ENCODE measurements at places on chromosomes 13 and 19.

DNA sequence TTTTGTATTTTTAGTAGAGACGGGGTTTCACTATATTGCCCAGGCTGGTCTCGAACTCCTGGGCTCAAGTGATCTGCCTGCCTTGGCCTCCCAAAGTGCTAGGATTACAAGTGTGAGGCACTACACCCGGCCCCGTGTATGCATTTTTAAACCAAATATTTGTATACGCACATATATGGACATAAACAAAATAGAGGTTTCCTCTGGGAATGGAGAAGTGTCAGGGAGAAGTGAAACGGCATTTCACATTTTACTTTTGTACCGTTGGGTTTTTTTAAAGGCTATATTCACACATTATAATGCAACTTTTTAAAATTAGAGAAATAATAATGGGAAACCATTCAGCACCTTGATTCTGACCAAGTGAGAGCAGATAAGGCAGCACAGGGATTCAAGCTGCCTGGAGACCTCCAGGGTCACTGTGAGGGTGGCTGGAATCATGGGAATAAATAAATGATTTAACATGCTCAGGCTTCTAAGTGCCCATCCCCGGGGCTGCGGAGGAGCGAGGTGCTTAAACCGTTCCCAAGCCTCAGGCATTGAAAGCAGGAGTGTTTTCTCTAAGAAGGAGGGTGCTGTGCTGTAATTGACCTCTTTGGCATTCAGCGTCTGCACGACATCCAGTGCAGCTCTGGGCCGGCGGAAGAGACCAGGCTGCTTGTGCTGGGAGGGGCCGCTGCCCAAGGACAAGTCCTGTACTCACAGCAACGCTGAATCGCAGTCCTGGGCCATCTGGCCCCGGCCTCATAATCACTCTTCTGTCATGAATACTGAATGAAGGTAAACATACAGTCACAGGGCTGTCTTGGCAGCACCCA lies 24.7 kb downstream of the GPR42 start:
- DNase-seq, result peak; percentile 85

DNA sequence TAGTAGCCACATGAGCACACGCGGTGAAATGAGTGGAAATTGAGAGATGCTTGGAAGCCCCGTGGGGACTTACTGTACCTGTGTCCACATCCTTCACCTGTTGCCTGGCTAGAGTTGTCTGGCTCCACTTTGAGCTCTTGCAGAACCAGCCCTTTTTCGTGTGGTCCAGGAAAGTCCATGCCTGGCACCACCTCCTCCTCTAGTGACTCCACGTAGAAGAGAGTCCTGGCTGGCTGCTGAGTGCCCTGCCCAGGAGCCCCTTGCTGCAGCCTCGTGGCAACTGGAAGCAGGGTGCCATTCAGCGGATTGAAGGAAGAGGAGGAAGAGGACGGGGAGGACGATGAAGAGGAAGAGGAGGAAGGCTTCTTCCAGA lies 515 bp upstream of the ATXN8OS start:
- DNase-seq, result no peak

DNA sequence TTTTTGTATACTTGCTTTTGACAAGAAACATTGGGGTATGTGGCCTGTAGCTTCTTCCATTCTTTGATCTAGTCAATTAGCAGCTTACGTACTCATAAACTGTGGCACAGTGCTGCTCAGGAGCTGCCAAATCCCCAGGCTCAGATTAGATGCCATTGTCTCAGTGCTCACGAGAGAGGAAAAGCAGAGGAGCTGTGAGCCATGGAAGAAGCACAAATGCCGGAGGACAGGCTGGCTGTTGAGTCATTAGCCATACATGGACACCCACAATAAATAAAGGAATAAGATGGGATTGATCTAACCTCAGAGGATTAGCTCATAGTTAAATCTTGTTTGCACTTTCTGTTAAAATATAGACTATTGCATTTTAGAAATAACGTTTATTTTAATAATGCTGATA lies 121.7 kb downstream of the POSTN start:
- no peak for DNase-seq

GRCh38 chr19:49718511-49718910 lies 27.6 kb downstream of the CPT1C start:
- no peak for DNase-seq

GRCh38 chr13:26300140-26300539 lies 46.2 kb downstream of the CDK8 start:
- no peak for DNase-seq

DNA sequence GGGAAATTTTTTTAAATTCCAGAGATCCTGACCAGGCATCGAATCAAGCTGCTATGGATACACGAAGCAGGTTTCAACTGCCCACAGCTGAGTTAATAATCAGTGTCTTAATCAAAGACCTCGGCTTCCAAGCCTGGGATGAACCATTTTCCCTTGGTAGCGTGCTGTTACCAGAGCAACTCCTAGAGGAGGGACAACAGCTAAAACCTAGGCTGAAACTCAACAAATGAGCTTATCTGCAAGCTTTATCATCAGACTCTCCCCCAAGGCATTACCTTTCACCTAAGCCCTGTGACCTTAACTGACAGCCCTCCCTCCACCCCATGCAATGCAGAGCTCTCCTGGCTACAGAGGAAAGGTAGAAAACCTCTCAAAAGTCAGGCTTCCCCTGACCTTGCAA lies 39.7 kb downstream of the RCBTB1 start:
- no peak for DNase-seq

GRCh38 chr19:38676023-38676877 lies 28.8 kb downstream of the ACTN4 start:
- no peak for DNase-seq

- DNase-seq, result no peak
These were observed 22.3 kb downstream of the FAM216B start for GRCh38 chr13:42803563-42804204.

DNA sequence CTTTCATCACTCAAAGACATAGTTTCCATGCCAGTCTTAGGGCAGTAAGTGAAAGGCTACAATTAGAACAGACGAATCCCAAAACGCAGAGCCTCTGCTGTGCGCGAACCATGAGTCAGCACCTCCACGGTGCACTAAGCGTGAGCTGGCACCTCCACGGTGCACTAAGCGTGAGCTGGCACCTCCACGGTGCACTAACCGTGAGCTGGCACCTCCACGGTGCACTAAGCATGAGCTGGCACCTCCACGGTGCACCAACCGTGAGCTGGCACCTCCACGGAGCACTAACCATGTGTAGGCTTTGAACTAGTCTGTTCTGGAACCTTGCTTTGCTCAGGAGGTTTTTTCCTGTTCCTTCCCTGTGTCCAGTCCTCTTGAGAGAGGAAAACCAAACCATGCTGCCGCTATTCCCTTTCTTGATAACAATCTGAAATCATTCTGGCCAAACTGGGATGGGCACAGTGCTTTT lies 120.6 kb downstream of the IRS2 start:
- no peak for DNase-seq

DNA sequence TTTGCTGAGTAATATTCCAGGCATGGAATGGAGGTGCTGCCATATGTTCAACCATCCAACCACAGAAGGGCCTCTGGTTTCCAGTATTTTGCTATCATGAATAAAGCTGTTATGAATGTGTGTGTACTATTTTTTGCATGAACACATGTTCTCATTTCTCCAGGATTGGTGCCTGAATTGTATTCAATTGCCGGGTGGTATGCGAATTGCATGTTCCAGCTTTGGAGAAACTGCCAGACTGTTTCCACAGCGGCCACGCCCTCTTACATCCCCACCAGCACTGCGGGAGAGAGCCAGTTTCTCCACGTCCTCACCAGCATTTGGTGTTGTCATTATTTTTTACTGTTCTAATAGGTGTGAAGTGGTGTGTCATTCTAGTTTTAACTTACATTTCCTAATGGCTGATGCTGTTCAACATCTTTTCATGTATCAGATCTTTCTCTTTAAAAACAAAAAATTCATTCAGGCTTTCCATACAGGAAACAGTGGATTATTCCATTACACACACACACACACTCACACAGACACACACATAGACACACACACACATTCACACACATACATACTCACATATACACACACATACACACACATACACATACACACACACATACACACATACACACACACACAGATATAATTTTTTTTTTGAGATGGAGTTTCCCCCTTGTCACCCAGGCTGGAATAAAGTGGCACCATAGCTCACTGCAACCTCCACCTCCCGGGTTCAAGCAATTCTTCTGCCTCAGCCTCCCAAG lies 154.1 kb downstream of the PTPRS start:
- DNase-seq, result no peak

DNA sequence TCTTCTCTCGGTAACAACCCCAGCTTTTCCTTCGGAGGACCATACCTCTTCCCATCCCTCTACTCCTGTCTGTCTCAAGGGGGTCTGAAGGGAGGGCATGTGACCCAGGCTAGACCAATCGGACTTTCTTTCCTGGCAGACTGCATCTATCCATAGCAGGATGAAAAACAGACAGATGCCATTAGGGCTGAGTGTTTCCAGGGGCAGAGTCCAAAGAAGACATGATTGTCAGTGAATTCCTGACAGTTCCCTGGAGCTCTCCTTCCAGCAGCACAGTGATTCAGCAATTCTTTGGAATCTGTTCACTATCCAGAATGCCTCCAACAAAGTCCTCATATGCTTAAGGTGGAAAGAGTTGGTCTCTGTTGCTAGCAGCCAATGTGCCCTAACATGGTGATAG lies 189.8 kb downstream of the KCTD12 start:
- no peak for DNase-seq

DNA sequence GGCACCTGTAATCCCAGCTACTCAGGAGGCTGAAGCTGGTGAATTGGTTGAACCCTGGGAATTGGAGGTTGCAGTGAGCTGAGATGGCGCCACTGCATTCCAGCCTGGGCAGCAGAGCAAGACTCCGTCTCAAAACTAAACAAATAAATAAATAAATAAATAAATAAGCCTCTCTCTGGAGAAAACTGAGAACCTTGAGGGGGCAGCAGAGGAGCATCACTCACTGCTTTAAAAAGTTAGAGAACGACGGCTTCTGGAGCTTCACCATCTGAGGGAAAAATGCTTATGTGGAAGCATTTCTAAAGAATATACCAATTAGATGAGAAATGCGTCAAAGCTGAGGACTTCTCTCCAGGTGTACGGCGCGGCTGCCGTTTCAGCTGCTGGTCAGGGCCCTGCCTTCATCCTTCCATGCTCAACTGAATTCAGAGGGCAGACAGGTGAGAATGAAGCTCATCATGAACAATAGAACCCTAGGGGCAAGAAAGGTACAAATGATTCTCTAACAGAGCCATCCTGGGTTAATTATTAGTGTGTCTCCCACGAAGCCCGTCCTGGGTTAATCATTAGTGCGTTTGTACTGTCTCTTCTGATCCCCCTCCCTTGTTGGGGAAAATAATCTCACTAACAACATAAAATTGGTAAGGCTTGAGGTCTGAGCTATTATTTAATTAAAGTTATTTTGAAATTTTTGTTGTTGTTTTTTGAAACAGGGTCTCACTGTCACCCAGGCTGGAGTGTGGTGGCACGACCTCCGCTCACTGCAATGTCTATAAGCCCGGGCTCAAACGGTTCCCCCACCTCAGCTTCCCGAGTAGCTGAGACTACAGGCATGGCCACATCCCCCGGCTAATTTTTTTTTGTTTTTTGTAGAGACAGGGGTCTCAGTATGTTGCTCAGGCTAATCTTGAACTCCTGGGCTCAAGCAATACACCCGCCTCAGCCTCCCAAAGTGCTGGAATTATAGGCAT lies 80.1 kb downstream of the IPO5 start:
- peak; percentile 25 for DNase-seq

DNA sequence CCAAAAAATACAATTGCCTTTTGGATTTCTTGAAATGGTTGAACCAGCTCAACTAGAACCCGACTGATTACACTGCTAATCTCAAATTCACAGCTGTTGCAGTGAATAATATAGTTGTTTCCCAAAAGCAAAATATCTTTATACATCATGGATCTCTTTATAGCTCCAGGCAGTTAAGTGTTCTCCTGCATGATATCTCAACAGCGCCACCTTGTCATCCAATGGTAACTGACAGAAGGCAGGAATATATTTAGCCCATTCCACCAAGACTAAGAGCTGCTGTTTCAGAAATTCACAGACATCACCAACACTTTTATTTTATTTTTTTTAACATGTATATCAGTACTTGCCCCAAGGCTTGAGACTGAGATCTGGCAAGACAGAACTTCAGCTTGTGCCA lies 1141.0 kb upstream of the PRR20A start:
- DNase-seq, result no peak

- DNase-seq, result no peak
These were observed 49.1 kb downstream of the MZT1 start for GRCh38 chr13:72678312-72678711.

DNA sequence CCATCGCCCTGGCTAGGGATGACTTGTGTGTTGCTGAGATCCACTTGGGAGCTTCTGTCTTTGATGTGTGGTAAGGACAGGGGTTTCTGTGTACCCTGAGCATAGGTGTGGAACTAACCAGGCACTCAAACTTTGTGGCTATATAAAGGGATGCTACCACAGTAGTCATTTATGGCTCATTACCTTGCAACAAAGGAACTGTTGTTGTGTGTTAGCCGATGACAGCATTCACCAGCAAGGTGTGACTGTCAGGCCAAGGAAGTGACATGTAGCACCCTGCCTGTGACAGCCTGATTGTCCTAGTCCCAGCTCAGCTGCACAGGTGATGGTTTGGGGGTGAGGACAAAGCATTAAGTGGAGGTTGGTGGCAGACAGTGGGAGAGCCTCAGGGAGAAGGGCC lies 73.6 kb downstream of the COG3 start:
- DNase-seq, result no peak

DNA sequence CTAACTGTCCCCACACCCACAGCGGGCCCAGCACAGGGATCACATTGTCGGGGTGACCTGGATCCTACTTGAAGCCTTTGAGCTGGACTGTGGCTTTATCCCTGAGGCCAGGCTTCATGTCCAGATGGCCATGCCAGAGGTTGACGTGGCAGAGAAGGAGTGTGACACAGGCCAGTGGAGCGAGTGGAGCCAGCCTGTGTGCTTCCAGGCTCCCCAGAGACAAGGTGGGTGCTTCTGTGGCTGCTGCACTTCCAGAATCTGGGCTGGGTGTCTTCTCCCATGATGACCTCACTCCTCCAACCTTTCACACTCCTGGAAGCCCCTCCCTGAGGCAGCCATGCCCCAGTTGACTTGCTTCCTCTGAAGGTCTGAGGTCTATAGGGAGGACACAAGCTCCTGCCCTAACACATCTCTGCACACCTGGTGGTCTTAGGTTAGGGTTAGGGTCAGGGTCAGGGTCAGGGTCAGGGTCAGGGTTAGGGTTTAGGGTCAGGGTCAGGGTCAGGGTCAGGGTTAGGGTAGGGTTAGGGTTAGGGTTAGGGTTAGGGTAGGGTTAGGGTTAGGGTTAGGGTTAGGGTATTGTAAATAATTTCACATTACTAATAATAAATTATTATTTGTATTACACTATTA lies 13.1 kb upstream of the MZF1 start:
- no peak for DNase-seq

GRCh38 chr13:49938314-49938713 lies 2.2 kb upstream of the SPRYD7 start:
- no peak for DNase-seq

GRCh38 chr19:55041627-55042343 lies 3.7 kb upstream of the GP6 start:
- no peak for DNase-seq

DNA sequence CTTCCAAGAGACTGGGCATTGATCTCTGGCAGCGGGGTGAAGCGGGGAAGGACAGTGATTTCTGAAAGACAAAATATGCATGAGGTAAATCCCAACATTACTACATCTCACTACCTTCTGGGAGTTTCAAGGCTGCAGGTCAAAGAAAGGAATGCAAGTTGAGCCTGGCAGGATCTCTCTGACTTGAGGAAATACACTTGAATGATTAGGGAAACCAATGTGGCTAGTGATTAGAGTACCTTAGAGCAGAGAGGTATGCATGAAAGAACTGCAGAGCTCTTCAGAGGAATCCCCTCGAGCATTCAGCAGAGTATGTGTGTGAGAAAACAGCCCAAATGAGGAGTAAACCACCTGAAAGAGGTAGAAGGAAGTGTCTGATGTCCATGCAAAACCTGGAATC lies 2874.1 kb upstream of the PCDH20 start:
- DNase-seq, result no peak
